ENCODE measurements at places on chromosomes 3 and 15. TPM values are rescaled to one million over a fixed set of nuclear protein-coding genes. Genes with fewer than 3 reads are reported as not detected.

Gene CASR
- polyA plus RNA-seq = not detected

Gene FGF12
- 4.3 TPM for polyA plus RNA-seq

Gene VEPH1
- 0.84 TPM for polyA plus RNA-seq

Gene SI
- 0.10 TPM for polyA plus RNA-seq

Gene MYL3
- 640 TPM for polyA plus RNA-seq

Gene SKOR1
- 0.65 TPM for polyA plus RNA-seq

DNA sequence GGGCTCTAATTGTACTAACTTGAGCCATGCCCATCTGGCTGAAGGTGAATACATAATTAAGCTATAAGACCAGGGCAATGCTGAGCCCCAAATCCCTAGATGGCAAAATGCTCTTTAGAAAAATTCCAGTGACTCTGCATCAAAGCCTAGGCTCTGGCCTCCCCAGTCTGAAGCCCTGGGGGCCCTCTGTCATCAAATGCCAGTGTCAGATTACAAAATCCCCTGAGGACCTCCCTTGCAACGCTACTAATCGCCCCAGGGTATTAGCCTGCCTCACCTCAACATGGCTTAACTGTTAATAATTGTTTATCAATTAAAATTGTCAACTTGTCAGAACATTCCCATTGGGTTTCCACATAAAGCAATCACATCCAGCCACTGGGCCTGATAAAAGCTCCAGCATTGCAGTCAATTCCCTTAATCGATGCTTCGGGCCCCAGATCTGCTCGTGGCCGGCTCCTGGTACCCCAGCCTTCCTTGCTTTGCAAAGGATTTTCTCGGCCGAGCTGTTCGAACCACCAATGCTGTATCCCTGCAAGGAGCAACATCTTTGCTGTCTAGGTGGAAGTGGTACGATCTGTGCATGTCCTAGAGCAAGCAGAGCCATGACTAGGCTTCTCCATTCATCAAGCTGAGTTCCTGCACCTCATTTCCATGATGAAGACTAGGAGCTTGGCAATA, 151.7 kb downstream of the MEGF11 start:
- DNase-seq = no peak

- DNase-seq = peak; percentile 89
These were observed 74.8 kb downstream of the IL20RB start for GRCh38 chr3:137032465-137033120.

GRCh38 chr3:74624301-74624700, 9.8 kb upstream of the CNTN3 start:
- DNase-seq = no peak

DNA sequence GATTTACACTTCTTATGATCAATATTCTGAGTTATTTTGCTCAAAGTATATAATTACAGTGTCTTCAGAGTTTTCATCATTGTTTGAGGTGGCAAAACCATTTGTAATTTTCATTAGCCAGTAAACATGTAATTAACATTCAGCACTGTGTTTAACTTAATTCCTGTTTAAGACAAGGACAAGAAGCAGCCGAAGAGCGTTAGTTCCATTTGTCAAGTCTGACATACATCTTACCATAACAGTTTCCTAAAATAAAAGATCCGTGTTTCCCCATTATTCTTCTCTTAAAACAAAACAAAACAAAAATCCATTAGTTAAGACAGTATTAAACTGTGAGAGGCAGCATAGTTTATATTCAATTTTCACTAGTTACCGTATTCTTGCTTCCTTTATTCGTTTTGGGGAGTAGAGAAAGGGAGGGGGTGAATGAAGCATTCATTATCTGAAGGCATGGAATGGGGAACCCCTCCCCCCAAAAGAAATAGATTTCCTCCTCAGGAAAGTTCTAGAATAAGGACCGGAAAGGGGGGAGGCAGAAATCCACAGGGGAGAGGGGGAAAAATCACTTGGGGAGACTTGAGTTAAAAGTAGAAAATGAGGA, 5.5 kb upstream of the NR2F2 start:
- DNase-seq = peak; percentile 22
